Panc1 (cell line): ENCODE measurements at places on chromosomes 2 and 18.

GRCh38 chr18:49997558-49997957 is 184.2 kb upstream of the ACAA2 start:
- no peak for DNase-seq

DNA sequence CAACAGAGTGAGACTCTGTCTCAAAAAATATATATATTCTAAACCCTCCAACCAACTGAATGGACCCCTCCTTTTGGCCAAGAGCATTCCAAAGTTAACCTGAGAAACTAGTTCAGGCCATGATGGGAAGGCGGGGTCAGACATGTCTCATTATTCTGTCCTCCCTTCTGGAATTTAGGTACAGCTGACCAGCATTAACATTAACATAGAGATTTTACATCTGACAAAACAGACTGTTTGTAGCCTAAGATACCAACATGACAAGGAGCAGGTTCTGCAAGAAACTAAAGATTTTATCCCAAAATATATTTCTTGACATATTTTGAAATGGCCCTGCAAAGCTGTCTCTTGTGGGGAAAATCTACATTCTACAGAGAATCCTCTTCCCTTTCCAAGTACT is 6.8 kb upstream of the PDK1 start:
- DNase-seq, result no peak

DNA sequence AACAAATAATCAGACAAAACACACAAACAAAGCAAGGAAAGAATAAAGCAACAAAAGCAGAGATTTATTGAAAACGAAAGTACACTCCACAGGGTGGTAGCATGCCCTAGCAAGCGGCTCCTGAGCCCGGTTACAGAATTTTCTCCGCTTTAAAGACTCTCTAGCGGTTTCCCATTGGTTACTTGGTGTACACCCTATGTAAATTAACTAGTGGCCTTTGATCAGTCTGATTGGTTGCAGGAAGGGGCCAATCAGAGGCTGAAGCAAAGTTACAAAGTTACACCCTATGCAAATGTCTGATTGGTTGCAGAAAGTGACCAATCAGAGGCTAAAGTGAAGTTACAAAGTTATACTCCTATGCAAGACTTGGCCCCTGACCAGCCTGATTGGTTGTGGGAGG is 242.9 kb downstream of the LDLRAD4 start:
- no peak for DNase-seq

- DNase-seq, result no peak
Observed at GRCh38 chr2:146870691-146871090, 974.1 kb upstream of the ACVR2A start.

- DNase-seq, result no peak
Observed at GRCh38 chr2:133177196-133177595, 391.1 kb downstream of the NCKAP5 start.

DNA sequence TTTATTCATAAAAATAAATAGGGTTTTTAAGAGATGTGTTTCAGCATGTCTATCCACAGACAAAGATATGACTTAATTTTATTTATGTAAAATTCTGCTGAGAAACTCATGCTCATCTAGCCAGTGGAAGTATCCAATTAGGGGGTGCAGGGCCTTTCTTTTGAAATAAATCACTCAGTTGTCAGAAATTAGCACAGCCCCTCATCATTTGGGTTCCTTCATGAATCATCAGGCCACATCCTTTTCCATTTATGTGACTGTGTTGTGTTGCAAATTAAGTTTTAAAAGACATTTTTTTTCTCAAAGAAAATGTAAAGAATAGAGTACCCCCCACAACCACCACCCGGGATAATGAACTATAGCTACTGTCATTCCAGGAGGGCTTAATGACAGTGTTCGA is 185.8 kb downstream of the NRP2 start:
- no peak for DNase-seq

GRCh38 chr2:12488352-12489318 is 228.1 kb upstream of the TRIB2 start:
- DNase-seq, result no peak

DNA sequence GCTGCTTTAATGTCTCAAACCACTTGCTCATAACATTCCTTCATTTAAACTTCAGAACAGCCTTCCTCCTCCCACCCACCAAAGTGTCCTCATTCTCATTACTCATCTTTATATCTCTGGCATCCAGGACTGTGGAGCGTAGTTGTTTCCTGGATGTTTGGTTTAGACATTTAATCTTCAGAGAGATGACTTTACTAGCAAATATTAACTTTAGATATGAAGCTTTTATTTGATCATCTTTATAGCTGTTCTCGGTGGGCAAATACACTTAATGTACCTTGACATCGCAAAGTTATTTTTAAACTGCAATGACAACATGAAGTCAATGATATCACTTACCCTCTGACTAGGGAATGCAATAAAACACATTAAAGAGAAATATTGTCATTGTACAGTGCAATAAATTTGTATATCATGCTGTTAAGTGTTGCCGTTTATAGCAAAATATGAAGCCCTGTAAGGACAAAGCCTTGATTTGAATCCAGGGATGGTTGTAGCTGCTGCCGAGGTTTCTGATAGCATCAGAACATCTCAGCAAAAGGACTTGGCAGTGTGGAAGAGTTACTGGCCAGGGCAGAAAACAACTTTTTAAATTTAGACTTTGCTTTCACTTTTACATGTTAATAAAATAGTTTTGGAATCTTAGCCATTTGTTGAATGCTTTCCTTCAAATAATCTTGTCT is 4.6 kb upstream of the LAMA3 start:
- DNase-seq, result no peak

- no peak for DNase-seq
Observed at GRCh38 chr2:226611196-226611943, 188.2 kb downstream of the IRS1 start.

- DNase-seq, result no peak
Observed at GRCh38 chr2:68747900-68748299, 13.3 kb downstream of the ARHGAP25 start.

DNA sequence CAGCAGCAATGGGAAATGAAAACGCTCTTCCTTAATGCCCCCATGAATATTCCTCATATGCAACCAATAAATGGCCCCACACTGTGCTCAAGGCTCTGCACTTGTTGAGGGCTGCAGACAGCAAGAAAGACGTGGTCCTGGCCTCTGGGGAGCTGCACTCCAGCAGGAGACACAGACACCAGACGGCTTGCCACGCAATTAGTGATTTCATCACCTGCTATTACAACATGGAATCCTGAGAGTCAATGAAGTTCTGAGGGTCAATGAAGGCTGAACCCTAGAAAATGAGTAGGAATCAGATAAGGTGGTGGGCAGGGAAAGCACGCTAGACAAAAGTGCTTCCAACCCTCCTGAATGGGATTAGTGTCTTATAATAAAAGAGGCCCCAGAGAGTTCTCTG is 18.9 kb downstream of the CREG2 start:
- no peak for DNase-seq

- no peak for DNase-seq
Observed at GRCh38 chr2:45669032-45669486, 17.6 kb downstream of the PRKCE start.

DNA sequence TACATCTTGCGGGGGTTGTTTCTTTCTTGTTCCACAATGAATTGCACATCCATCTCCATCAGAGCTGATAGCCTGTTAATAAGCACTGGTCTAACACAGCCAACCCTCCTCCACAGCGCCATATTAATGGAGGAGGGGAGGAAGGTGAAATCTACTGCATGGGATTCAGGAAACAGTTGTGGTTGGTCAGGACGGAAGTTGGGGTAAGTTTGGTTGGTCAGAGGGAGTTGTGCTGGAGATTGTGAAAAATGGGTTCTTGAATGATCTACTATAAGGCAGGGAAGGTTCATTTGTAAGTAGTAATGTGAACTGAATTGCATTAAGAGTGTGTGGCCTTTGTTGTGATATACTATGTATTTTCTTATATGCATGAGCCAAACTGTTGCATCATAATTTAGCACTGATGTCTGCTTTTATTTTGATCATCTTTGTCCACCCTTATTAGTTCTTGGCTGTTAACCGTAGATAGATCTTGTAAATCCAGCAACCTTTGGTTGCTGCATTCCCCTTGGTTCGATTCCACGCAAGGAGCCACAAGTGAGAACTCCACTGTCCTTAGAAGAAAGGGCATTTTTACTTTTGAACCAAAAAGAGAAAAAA is 150.6 kb upstream of the MAPRE2 start:
- DNase-seq, result no peak

- DNase-seq, result no peak
Observed at GRCh38 chr2:37526323-37526722, 145.1 kb downstream of the CDC42EP3 start.

DNA sequence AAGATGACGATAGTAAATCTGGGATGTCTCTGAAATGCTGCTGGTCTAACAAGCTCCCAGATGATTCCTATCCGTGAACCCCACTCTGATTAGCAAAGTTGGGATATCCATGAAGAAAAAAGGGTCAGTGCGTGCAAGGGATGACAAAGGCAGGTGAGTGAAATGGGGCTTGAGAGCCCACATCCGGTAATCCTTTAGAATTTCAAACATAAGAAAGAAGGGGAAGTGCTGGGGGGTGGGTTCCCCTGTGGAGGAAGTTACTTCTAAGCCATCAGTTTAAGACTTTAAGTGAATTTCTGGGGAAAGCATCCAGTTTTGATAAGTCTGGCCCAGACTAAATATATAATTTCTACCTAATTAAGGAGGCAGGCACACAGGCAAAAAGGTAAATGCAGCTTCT is 209.5 kb downstream of the DPP10 start:
- no peak for DNase-seq

- DNase-seq, result no peak
Observed at GRCh38 chr2:133315280-133315679, 253.0 kb downstream of the NCKAP5 start.

- DNase-seq, result no peak
Observed at GRCh38 chr2:218001629-218002028, 1.2 kb downstream of the TNS1 start.

DNA sequence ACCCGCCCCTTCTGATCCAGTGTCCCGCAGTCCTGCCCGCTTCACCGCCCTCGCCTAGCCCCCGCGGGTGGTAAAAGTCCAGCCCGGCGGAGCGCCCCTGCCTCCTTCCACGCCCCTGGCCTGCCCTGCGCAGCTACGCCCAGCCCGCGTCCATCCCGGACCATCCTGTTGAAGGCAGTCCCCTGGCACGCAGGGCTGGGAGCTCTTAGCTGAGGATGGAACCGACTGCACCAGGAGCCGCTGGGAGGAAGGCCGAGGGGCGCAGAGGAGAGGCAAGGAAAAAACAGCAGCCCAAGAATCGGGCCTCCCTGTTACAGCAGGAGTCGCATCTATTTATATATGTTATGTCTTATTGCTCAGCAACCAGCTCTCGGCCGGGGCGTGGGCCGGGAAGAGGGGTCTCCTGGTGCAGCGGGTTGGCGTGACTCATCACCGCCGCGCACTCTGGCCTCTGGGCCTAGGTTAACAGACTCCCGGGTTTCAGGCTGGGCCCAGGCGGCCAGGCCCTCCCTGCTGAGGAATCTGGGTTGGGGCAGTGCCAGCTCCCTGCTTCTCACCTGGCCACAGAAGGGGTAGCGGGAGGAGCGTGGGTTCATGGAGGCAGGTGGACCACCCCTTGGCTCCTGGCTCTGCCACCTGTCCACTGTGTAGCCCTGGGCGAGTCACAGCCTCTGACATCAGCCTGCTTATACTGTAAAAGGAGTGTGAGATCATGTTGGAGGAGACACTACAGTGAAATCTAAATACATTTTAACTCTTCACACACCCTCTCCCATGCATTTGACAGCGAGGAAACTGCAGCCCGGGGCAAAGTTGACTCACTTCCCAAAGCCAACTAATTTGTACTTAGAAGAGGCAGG is 13.4 kb upstream of the MAP3K2 start:
- DNase-seq, result no peak

- peak; percentile 4 for DNase-seq
Observed at GRCh38 chr2:125745514-125745913, 910.4 kb upstream of the GYPC start.

GRCh38 chr18:9637036-9637767 is 22.8 kb upstream of the PPP4R1 start:
- DNase-seq, result no peak

- no peak for DNase-seq
Observed at GRCh38 chr18:67651438-67651837, 134.9 kb upstream of the DSEL start.

GRCh38 chr2:16475586-16475985 is 190.0 kb downstream of the CYRIA start:
- DNase-seq, result no peak

DNA sequence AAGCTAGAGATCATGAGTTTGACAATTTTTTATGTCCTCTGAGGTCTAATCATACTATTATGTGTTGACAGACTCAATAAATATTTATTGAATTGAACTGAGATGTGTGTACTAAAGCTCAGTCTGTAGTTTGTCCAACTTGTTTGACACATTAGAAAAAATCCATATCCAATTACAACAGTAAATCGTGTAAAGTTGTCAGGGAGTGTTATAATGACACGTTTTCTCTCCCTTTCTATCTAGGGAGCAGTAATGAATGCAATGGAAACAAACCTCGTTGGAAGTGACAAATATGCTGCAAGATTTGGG is 28.4 kb downstream of the ITGA4 start:
- DNase-seq, result no peak

- DNase-seq, result no peak
Observed at GRCh38 chr2:28610583-28611201, 114.8 kb downstream of the PLB1 start.

- peak; percentile 27 for DNase-seq
Observed at GRCh38 chr2:171798156-171798820, 95.8 kb downstream of the SLC25A12 start.

GRCh38 chr2:56382466-56382865 is 198.7 kb downstream of the CCDC85A start:
- DNase-seq, result no peak

GRCh38 chr2:18611184-18611583 is 21.8 kb upstream of the NT5C1B start:
- no peak for DNase-seq

- no peak for DNase-seq
Observed at GRCh38 chr2:126543081-126543480, 112.9 kb upstream of the GYPC start.

DNA sequence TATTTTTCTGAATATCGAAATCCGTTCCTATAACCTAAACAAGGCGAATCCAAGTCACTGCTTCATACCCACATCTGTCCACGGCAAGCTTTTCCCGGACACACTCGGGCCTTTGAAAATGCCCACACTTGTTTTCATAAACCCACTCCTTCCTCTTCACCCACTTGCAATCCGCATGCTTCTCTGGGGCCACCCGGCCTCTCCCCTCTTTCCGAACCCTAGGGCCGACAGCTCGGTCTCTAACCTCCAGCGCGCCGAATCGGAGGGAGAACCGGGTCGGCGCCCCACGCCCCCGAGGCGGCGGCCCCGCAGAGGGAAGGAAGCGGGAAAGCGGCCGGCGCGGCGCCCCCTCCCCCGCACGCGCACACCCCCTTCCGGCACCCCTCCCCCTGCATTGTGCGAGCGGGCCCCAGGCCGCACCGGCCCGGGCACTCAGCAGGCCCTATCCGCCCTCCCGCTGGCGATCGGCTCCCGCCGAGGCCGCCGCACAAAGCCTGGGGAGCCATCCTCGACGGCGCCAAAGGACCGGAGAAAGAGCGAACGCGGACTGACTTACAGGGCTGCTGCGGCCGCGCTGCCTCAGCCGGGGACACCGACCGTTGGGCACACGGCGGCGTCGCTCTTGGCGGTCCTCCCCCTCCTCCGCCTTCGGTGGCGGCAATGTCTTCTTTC is 467 bp downstream of the PUM2 start:
- DNase-seq, result no peak
